ENCODE measurements at places on chromosomes 5 and 9.

DNA sequence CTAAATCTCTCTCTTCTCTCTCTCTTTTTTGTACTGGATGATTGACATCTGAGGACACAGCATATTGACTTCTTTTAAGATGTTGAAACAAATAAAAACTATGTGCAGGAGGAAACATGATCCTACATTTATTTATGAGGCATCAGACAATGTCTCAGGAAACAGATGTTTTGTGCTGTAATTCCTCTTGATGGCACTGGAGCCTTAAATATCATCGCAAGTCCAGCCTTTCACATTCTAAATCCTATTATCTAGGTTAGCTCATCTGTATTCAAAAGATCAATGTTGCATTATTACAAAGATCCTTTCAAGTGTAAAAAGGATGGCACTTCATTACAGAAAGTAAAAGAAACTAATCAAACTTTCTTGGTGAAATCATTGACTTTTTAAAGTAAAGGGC, 63.9 kb downstream of the MAT2B start:
- DNase-seq, result no peak

DNA sequence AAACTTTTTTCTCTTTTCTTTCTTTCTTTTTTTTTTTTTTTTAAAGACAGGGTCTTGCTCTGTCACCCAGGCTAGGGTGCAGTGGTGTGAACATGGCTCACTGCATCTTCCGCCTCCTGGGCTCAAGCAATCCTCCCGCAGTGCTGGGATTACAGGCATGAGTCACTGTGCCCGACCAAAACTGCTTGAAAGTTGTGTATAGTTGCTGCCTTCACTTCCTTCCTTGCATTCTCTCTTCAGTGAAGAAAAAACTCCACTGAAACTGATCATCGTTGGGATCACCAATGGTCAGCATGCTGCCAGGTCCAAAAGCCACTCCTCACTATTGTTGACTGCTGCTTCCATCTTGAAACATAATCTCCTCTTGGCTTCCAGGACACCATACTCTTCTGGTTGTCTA, 66.6 kb upstream of the CTNNA1 start:
- no peak for DNase-seq

DNA sequence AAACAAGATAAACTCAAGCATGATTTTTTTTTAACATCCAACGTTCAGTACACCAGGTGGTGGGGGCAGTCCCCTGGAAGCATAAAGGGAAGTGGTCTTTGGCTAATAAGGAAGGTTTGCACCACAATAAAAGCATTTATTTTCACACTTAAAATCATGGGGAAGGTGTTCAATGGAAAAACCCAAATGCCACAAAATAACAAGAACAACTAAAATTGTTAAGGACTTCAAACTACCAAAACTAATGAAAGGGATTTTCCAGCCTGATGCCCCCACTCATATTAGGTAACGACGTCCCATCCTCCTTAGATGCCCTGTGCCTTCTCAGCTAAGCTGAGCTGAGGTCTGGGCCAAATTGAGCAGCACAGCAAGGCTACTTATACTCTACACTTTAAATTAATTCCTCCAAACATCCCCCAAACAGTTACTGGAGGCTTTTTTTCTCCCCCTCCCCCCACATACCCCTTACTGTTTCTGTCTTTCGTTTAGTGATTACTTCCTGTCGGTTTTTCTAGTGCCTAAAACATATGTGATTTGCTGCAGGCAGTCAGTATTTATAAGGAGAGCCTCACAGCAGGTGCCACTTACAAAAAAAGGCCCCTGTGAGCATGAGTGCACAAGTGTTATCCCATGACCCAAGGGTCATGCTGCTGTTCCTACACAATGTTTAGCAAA, 259.7 kb upstream of the ZNF608 start:
- DNase-seq, result no peak

DNA sequence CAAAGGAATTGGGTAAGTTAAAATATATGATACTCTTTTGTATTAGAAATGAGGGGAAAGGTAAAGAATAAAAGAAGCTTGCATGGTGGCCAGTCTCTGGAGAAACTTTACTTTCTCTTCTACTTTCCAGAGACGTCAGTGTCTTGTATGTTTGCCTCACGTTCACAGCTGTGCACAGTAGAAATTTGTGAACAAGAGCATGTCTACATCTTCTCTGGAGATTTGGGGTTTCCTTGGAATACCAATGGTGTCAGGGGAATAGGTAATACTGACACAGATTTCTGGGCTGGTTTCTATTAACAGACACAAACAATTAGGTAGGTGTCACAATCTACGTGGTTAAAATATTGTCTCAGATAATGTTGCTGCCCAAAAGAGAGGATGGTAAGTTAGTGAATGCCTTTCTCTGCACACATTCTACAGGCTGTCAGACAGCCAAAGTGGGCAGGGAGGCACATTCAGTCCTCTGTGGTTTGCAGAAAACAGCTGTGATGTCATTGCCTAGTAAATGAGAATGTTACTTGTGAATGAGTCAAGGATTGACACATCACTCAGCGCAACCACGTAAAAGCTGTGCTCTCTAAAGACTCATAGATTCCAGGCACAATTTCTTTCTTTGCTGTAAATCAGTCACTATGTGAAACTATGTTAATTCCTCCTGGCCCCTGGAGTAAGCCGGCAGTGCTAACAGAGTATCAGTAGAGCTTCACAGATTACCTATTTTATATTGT, 397.1 kb downstream of the MAN2A1 start:
- DNase-seq, result no peak

GRCh38 chr5:72154076-72154756, 46.9 kb downstream of the MAP1B start:
- DNase-seq, result no peak

DNA sequence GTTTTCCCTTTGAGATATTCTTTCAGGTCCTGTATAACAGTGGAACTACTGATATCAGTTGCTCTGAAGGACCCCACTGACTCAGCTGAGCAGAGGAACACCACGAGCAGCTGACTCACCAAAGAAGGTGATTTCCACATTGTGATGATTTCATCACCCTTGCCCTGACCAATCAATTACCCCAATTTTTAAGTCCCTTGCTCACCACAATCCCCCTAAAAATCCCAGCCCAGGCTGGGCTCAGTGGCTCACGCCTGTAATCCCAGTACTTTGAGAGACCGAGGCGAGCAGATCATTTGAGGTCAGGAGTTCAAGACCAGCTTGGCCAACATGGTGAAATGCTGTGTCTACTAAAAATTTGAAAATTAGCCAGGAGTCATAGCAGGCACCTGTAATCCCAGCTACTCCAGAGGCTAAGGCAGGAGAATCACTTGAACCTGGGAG, 125.3 kb upstream of the ABCA1 start:
- no peak for DNase-seq

DNA sequence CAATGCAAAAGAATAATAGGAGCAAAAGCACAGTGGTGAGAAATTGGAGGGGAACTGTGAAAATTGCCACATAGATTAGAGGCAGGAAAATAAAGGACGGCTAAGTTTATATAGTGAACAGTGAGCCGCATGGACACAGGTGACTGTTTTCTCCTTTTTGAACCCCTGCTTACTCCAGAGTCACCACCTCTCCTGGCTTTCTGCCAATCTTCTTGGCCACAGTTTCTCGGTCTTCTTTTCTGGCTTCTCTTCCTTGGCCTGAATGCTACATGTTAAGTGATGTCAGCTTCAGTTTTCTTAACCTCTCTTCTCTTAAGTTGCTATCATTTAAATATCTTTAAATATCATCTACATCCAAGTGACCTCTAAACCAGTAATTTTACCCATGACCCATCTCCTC, 47.3 kb upstream of the CDKN2B start:
- DNase-seq, result no peak

GRCh38 chr5:102617191-102618187, 118.7 kb upstream of the SLCO6A1 start:
- no peak for DNase-seq

DNA sequence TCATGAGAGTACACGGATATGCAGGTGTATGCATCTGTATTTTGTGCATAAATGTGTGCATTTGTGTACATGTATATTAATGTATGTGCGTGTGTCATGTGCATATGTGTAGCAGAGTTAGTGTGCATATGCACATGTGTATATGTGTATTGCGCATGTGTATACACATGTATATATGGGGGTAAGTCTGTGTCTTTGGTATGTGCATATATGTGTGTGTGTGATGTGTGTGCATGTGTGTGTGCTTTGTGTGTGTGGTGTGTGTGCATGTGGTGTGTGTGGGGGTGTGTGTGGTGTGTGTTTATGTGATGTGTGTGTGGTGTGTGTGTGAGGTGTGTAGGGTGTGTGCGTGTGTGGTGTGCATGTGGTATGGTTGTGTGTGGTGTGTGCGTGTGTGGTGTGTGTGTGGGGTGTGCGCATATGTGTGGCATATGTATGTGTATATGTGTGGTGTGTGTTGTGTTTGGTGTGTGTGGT, 13.1 kb upstream of the CTSL start:
- no peak for DNase-seq

DNA sequence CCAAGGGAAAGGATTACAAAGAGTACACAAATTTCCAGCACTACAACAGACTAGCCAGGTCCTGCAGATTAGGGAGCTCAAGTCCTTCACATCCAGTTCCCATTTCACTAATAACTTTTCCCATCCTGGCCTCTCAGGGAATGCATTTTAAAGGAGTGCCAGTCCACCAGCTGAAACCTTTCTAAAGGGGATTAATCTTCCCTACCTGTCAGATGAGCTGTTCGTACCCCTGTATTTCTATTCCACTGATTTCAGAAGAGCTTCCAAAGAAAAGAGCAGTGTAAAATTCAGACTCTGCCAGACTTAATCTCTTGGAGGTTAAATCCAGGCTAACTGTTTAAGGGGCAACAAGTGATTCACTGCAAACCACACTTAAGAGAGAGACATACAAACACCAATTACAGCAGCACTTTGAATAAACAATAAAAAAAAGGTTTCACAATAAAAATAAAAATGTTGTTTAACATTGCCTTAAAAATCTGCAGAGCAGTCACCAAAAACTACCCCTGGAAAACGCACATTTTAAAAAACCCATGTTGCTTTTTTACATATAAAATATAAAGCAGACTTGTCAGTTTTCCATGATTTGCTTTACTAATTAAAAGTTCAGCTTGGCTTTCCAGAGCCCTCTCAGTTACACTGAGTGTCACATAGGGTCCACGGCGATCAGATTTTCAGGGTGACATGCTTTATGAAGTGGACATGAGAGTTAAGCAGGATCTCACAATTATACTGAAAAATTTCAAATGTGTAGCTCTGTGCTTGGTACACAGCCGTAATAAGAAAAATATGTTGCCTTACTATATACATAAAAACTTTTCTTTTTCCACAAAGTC, 3.2 kb downstream of the ROR2 start:
- DNase-seq, result no peak

GRCh38 chr5:153824909-153825308, 213.8 kb downstream of the FAM114A2 start:
- DNase-seq, result no peak

GRCh38 chr9:100587375-100587774, 9.5 kb downstream of the CAVIN4 start:
- no peak for DNase-seq

GRCh38 chr5:122300374-122300773, 11.7 kb upstream of the SNCAIP start:
- no peak for DNase-seq

DNA sequence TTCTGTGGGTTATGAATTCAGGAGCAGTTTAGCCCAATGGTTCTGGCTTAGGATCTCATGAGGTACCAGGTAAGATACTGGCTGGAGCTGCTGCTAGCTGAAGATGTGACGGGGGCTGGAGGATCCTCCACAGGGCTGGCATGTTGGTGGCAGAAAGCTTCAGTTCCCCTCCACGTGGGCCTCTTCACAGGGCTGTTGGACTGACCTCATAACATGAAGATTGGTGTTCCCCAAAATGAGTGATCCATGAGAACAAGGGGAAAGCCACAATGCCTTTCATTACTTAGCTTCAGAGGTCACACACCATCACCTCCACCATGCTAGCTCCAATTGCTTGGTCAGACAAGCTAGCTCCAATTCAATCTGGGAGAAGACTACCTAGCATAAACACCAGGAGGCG, 8.5 kb upstream of the S100Z start:
- DNase-seq, result no peak

DNA sequence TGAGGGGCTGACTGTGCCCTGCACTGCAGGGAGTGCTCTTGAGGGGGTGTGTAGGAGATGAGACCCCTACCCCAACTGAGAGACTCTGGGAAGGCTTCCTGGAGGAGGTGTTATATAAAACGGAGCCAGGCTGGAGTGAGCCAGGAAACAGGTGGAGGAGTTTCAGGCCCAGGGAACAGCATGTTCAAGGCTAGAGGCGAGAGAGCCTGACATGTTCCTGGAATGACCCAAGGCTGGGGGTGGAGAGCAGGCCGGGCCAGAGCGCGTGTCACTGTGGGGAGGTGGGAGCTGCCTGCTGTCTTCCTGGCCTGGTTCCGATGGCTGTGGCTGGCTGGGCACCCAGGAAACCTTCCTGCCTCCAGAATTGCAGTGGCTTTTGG, 48.7 kb downstream of the RXRA start:
- no peak for DNase-seq

DNA sequence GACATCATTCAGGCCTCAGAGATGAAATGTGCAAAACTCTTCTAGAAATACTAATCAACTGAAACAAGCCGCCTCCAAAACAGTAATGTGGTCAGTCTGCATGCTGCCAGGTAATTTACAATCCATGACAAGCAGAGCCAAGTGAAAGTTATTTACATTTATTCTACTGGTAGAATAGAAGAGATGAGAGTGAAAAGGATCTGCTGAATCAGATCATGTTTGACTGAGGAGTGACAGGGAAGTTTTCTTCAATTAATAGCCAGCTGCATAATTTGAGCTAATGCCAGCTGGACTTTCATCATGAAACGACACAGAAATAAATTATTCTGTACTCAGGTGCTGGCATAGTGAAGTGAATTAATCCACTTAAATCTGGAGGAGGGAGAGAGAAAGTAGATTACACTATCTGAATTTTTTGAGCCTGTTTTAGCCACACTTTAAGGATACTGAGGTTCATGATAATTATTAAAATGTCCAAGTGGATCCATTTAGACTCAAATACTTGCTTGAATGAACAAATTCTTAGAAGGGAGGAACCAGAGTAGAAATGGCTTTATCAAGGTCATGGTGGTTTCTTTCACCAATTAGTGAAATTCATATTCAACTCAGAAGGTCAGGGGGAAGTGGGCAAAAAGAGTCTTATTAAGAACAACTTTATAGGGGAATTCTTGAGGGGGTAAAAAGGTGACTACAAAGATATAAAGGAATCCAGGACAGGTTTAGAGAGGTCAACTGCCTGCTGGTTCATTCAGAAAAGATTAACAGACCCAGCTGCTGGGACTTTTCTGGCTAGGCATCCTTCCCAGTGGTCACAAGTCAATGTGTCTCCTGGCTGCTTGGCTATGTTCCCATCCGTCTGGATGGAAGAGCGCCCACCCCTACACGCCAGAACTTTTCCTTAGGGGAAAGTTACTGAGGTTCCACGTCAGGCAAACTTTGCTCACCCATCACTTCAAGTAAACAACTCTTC, 350.4 kb downstream of the PDE4D start:
- DNase-seq, result no peak

- DNase-seq, result no peak
Measured at GRCh38 chr5:177368869-177369644, 11.3 kb downstream of the RGS14 start.

Measured in urinary bladder (tissue), 4 donors.